AML-193 (cell line): ENCODE measurements at places on chromosomes 1 and 21.
A peak's percentile ranks its signal among the peaks of the same experiment; 100 is the strongest.

DNA sequence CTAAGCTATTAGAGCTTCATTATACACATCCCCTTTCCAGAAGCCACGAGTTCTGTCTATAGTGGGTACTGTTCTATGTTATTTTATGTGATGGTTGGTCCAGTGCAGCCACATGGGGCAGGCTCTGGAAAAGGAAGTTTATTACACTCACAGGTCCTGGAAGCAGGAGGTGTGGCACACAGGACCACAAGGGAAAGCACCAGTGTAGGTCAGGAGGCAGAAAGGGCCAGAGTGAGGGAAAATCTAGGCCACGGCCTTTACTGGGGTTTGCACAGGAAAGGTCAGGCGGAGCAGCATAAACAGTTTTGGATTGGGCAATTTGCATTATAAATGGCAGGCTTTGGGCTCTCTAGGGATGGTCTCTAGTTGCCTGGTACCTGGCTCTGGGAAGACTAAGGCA lies 21.8 kb upstream of the CNIH3 start:
- DNase-seq = no peak

GRCh38 chr1:24796524-24796923 lies 51.3 kb downstream of the CLIC4 start:
- DNase-seq = no peak

DNA sequence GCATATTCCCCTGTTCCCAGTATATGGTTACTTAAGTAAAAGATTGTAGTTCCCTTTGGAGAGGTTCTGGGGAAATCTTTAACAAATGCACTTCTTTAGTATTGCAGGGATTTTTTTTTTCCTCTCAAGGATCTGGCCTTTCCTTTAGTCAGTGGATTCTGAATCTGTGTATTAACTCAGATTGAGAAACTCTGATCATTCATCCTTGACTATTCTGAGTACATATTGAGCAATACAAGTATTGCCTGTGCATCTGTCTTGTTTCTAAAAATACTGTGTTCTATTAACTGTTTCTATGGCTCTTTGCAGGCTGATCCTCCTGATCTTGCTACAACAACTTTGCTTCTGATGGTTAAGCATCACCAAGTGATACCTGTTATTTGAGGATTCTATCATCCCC lies 67.8 kb upstream of the FGGY start:
- DNase-seq = peak; percentile 57

- DNase-seq = no peak
Observed at GRCh38 chr1:181099152-181100014, 10.9 kb downstream of the IER5 start.

GRCh38 chr1:98053471-98054366 lies 132.9 kb upstream of the DPYD start:
- DNase-seq = peak; percentile 41

DNA sequence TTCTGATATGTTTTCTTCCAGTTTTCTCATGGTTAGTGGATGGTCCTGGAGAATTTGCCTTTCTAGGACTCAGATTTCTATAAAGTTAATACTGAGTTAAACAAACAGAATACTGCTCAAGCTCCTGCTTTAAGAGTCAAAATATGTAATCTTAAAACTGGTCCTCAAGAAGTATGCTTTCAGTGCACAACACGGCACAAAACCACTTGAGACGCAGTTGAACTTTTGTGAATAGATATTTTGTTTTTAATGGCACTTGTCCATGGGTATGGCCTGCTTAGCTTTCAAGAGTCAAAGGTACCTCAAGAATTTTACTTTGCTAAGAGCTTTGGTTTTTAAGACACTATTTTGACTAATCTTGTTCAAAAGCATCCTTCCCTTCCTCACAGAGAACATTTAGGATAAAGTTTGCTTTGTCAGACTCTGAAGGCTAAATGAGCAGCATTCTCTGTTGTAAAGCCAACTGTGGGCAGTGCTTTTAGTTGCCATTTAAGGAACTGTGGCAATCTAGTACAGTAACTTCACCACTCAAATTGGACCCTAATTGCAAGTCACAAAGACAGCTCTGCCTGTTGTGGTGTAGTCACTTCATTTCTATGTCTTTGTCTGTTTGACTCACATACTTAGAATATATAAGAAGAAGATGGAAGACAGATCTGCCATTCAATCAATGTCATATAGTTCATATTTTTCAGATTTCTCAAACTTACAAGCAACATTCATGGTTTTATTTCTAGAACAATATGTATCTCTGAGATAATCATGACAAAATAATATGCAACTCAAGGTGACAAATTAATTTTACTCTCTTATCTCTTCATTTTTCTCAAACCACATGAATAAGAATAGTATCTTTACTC lies 28.8 kb downstream of the SAMD13 start:
- no peak for DNase-seq

GRCh38 chr21:33139084-33139483 lies 69.1 kb downstream of the OLIG1 start:
- no peak for DNase-seq

DNA sequence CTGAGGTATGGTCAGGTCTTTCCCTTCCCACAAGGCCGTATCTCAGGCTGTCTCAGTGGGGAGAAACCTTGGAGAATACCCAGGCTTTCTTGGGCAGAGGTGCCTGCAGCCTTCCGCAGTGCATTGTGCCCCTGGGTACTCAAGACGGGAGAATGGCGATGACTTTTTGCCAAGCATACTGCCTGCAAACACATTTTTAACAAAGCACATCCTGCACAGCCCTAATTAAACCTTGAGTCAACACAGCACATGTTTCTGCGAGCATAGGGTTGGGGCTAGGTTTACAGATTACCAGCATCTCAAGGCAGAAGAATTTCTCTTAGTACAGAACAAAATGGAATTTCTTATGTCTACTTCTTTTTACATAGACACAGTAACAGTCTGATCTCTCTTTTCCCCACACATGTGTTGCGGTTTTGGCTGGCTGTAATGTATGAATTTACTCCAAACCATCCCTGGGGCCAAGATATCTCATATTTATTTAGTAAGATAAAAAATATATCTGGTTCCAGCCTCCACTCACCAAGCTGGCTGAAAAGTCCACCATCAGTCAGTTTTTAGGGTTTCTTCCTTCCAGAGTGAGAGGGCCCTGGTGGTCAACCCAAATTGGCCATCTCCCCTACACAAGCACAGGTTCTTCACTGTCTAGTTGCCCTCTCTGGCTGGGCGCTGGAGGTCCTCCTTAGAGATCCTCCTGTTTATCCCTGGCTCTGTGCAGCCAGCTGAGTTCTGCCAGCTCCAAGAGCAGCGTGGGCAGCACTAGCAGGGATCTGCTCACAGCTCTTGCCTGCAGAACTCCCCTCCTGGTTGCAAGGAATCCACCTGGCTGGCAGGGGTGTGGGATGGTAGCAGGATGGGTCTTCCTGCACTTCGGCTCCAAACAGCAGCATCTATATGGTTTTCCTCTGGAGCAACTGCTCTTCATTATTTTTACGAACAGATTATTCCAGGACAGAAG lies 2.6 kb downstream of the FAAH start:
- DNase-seq = no peak

- DNase-seq = no peak
Observed at GRCh38 chr21:37060296-37060695, 12.6 kb downstream of the PIGP start.

DNA sequence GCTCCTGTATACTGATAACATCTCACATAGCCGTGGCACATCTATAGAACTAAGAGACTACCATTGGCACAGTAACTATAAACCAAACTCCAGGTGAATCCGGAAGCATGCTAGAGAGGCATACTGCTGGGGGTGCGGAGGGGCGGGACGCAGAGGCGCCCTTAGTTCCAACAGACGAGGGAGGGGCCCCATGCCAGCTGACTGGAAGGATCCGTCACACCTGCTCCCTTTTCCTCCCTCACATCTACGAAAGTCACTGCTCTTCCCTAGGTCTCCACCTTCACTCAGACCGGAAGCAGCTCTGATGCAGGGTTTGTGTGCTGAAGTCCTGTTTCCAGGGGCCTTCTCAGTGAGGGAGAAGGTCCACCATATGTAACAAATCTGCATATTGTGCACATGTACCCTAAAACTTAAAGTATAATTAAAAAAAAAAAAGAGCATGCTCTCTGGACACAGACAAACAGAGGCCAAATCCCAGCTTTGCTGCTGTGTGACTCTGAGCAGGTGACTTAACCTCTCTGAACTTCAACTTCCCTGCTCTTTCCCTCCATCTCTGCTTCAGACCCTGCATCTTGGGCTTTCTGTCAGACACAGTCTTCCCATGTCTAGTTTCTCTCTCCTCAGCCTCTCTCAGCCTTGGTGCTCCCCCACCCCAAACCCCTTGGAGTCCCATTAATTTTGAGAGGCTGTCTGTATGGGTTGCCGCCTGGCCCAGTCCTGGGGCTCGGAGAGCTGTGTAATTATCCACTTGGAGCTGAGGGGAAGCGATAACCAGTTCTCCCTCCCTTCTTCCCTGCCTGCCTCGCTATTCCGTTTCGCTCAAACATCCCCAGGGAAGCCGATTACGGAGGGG lies 7.8 kb upstream of the GJB5 start:
- DNase-seq = no peak

DNA sequence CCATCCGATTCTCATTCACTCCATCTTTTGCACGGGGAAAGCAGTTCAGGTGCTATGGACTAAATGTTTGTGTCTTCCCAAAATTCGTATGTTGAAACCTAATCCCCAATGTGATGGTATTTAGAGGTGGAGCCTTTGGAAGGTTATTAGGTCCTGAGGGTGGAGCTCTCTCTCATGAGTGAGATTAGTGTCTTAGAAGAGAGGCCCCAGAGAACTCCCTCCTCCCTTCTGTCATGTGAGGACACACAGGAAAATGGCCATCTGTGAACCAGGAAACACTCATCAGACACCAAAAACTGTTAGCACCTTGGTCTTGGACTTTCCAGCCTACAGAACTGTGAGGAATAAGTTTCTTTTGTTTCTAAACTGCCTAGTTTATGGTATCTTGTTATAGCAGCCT lies 15.8 kb upstream of the CCDC190 start:
- no peak for DNase-seq

GRCh38 chr1:44321466-44321865 lies 33.6 kb downstream of the ERI3 start:
- no peak for DNase-seq

DNA sequence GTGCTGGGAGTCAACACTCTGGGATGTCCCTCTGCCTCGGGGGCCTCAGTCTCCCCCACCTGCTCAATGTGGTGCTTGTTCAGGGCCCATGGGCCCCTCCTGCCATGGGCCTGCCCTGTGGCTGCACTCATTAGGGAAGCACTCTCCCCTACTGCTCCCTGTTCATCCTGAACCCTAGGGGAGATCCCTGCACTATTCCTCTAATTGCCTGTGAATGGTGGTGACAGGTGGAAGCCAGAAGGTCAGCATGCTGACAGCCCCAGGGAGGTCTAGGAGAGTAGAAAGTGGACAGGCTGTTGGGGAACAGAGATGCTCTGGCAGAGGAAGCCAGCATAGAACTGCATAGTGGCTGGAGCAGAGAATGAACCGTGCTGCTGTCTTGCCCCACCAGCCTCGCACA lies 217.6 kb downstream of the TRABD2B start:
- DNase-seq = no peak

- no peak for DNase-seq
Observed at GRCh38 chr1:18211764-18212163, 104.2 kb downstream of the IGSF21 start.

DNA sequence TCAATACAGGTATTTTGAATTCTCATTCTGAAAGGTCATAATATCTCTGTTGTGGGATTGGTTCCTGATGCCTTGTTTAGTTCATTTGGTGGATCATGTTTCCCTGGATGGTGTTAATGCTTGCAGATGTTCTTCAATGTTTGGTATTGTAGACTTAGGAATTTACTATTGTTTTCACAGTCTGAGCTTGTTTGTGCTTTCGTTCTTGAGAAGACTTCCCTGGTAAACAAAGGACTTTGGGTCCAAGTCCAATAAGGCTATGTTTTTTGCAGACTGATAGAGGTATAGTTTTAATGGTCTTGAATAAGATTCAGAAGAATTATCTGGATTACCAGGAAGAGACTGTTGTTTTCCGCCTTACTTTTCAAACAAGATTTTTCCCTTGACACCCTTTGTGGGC lies 1646.3 kb downstream of the AMY1C start:
- no peak for DNase-seq
